ENCODE measurements at places on chromosomes 12 and 14.

- DNase-seq = no peak
Observed at GRCh38 chr12:64044191-64044590, 177.9 kb downstream of the KICS2 start.

GRCh38 chr12:9240776-9241175 is 32.6 kb upstream of the PZP start:
- DNase-seq = no peak

DNA sequence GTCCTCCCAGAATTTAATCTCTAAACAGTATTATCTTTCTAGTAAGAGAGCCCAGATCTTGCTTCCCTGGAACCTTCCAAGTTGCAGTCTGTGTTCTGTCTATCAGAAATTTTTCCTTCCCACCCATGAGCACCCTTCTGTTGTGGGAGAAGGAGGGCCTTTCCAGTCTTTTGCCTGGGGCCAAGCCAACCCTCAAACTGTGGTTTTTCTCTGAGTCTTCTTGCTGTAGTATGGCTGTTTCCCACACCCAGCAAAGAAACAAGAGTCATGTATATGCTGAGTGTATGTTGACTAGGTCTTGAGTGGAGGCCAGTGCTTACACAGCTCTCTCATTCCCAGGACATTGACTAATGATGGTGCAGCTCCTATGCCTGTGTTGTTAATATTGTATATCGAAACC is 104.5 kb downstream of the TGFB3 start:
- no peak for DNase-seq

- no peak for DNase-seq
Observed at GRCh38 chr12:114152890-114153289, 186.8 kb upstream of the RBM19 start.

DNA sequence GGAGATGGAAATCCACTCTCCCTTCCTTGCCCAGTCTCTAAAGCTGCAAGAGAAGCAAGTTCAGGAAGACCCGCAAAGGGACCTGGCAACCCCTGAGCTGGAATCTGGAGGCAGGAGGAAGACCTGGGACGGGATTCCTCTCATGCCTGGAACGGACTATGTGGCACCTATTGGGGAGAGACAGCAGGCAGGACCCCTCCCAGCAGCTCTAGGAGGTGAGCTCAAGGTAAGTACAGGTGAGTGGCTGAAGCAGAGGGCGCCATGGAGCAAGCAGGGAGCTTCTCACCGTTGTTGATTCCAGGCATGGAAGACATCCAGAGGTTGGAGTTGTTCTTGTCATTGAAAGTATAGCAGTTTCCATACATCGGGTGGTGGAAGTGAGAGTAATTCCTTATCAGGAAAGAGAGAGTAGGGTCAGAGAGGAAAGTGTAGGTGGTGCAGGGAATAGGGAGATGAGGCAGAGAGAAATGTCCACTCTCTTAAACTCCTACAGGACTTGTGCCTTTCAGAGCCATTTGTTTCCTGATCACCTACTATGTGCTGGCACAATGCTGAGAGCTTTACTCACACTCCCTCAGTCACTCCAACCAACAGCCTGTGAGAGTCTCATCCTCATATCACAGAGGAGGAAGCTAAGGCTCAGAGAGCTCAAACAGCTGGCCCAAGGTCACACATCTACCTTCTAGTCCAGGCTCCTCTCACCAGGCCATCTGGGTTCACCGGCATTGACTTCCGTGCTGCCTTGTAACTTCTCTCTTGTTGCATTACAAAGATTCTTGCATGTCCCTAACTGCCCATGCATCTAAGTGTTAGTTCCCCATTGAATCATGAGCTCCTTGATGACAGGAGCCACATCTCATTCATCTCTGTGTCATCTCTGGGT is 13.9 kb upstream of the TNFRSF1A start:
- no peak for DNase-seq

DNA sequence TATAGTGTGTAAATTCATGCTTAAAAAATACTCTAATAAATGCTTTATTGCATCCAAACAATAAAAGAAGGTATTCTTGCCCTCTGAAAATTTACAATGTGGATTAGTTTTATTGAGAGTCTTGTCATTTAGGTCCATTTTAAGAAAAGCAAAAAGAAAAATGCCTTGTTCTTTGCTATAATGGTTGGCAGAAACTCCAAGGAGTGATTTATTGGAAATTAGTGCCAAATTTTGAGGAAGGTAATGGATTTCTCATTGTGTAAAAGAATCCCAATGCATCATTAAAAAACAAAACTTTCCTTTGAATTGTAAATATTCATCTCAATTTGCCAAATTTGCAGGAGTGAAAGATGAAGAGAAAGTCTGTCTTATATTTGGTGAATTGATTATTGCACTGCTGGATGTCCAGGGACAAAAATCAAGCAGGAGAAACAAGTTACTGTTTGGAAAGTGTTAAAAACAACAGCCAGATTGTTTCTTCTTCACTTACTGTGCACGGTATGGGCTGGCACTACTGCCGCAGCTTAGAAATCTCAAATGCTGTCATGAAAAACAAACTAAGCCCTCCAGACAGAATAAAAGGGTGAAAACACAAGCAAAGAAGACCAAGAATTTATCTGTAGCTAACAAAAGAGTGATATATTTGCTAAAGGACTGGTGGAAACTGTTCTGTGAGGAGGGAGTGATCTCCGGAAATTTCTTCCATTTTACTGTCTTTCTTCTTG is 511.7 kb downstream of the TMTC2 start:
- no peak for DNase-seq

DNA sequence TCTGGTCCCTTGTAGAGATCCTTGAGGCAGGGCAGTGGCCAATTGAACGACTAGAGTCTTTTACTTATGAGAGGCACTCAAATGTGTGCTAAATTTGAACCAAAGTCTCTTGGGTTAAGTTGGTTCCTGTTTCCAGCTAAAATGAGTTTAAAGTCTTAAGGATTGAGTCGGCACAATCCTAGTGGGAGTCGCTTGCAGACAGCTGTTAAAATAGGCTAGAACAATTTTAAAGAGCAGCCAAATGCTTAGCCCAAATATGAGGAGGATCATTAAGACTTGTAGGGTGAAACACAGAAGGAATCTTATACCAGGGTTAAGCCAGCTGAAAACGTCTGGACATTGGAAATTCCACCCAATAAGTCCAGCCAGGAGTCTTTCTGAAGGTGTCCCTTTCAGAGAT is 216.1 kb downstream of the NUBPL start:
- no peak for DNase-seq

- no peak for DNase-seq
Observed at GRCh38 chr12:84537666-84538065, 374.9 kb downstream of the SLC6A15 start.

- DNase-seq = no peak
Observed at GRCh38 chr14:74488786-74489397, 4.2 kb downstream of the NPC2 start.

- no peak for DNase-seq
Observed at GRCh38 chr12:78143717-78144116, 313.0 kb downstream of the NAV3 start.

GRCh38 chr14:68501614-68502052 is 291.2 kb downstream of the ZFP36L1 start:
- DNase-seq = no peak

DNA sequence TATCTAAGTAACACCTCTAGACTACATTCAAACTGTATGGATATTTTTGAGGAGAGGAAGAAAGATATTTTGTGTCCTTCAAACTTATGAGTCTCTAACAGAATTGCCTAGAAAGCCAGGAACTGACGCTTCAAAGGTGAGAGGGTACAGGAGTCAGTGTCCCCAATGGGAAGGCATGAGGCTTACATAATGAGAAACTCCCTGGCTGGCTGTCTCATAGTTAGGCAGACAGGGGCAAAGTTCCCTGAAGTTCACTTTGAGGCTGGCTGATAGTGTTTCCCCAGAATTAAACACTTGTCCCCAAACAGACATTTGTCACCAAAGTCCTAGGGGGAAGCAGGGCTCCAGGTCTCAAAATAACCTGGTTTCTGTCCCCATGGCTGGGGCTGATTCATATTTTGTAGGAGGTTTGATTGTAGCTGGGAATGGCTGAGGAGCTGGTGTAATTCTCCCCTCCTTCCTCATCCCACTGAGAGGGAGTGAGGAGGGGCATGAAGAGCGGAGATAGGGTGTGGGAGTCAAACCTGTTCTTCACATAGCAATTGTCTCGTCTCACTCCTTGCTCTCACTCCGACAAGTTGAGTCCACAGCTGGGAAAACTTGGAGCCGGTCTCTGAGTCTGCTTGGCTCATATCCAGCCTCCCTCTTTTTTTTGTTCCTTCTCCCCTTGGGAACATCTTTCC is 56.4 kb upstream of the CISTR start:
- no peak for DNase-seq

DNA sequence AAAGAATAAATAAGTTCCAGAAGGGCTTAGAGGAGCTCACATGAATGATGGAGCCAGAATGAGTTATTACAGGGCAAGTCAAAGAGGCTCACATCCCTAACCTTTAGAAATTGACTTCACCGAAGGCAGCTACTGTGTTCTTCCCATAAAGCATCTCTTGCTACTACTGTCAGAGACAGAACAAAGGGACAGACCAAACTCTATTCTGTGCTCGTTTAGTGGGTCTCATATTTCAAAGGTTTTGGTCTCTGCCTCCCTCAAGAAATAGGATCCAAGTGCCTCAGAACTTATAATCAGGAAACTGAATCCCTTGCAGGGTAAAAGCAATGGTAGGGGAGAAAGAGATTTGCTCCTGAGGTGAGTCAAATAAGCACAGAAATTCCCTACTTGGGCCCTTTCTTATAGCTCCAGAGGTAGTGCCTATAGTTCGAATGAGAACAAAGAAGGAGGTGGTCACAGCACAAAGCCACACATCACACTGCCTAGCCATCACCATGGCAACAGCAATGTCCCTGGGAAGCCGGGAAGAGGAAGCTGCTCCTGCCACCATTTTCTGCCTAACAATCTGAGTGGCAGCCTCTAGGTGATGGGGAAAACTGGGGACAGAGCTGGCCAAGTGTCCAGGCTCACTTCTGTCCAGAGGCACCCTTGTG is 294.9 kb downstream of the FOXN3 start:
- no peak for DNase-seq

DNA sequence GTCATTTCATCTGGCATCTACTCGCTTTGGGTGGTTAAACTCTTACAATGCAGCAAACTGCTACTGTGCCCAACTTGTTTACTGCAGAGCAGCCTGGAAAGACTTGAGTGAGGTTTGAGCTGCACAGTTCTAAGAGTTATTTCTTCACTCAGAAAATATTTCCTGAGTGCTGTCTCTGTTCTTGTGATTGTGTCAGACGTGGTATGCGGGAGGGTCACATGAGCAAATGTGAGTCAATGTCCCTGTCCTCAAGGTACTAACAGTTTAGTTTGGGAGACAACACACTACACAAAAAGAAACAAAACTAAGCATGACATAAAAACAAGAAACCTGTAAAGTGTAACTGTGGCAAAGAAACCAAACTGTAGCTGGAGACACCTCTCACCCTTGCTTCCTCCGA is 32.4 kb downstream of the FLVCR2 start:
- DNase-seq = no peak

- no peak for DNase-seq
Observed at GRCh38 chr14:66496911-66497310, 10.7 kb downstream of the CCDC196 start.

- no peak for DNase-seq
Observed at GRCh38 chr12:110314308-110314707, 33.3 kb downstream of the ATP2A2 start.

DNA sequence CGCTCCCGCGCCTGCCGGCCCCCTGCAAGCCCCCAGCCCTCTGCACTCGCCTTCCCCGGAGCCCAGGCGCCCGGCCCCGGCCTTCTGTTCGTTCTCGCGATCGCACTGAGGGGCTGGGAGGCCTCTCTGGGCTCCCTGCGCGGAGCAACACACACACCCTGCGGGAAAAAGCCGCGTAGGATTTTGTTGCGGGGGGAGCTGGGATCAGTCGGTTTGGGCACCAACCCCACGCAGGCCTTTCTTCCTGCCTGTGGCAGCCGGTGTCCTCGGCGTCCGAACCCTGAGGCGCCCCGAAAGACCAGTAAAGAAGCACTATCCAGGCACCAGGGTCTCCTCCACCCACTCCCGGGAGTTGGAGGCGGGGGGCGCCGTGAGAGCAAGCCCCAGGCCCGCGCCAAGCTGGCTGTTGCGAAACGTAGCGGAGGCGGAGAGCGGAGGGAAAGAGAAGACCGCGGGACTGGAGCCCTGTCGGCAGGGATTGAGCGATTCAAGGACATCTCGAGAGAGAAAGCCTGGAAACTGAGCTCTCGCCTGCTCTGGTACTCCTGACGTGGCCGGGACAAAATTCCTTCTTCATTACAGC is 1.9 kb upstream of the HOXC5 start:
- no peak for DNase-seq

DNA sequence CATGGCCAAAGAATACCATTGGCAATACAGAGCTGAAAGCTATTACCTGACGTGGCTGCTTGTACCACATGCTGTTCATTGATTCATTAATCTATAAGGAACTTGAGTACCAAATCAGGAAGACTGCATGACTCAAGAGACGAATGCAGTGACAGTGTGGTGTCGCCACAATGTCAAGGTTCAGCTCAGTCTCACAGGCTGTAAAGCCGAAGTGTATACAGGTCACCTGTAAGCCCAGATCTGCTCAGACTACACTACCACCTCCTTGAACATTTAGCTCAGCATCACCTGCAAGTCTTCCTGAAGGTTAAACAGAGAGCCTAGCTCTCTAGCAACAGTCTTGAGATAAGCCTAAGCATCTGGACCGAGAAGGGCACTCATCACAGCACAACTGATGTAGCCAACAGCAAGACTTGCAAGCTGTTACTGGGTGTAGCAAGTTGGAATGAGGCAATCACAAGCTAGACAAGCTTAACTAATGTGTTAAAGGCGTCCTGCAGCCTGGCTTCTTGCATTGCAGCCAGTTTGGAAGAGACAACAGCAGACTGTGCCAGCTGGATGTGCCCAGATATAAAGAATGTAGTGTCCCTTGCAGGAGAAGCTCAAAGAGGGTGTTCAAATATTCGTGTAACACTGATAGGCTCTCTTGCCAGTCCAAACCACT is 21.0 kb downstream of the TMTC1 start:
- DNase-seq = no peak

DNA sequence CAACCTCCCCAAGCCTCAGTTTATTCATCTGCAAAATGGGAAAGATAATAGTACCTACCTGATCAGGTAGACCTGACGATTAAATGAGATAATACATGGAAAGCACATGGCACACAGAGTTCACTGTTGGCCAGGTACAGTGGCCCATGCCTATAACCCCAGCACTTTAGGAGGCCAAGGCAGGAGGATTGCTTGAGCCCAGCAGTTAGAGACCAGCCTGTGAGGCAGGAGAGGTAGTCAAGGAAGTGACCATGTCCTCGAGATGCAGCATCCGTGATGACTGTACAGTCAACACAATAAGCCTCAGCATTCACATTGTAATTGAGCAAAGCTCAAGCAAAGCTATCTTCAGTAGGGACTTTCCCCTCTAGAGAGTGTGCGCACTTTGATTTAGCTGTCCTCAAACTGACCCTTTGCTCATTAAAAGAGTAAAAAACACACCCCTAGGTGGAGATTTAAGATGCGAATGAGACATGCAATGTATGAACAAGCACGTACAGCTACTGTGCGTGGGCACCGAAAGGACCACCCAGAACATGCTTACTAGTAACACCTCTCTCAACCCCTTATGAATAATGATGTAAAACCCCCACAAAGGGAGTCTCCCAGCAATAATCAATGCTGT is 9.9 kb downstream of the ISCU start:
- no peak for DNase-seq

GRCh38 chr12:31006416-31007152 is 67.1 kb upstream of the DDX11 start:
- no peak for DNase-seq

GRCh38 chr12:19642345-19642744 is 203.1 kb downstream of the AEBP2 start:
- DNase-seq = no peak

- no peak for DNase-seq
Observed at GRCh38 chr14:56008150-56008549, 110.1 kb upstream of the PELI2 start.

- no peak for DNase-seq
Observed at GRCh38 chr12:29991924-29992323, 208.2 kb upstream of the TMTC1 start.

Measured in activated CD8-positive, alpha-beta memory T cell treated with anti-CD3 and anti-CD28 coated beads for 1 hour (primary cell).